ENCODE measurements at places on chromosomes 16 and 17. TPM values are rescaled to one million over a fixed set of nuclear protein-coding genes. Genes with fewer than 3 reads are reported as not detected.

DNA sequence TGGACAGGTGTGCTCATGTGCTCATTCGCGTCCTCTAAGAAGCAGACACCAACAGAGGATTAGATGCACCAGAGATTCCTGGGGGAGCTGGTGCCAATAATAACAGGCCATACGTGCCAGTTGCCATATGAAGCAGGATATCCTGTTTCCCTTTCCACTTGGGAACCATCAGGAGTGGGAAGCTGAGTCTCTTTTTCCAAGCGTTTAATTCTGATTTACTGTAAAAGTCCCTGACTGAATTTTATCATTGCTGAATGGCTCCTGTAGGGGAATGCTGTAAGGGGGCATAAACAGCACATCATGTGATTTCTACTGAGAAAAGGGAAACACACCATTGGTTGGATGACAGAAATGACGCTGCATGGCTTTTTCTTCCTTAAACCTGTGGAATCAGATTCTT is 113.3 kb downstream of the IRF8 start:
- DNase-seq, result no peak

GABARAP gene
- 570 TPM for total RNA-seq

- DNase-seq, result no peak
Observed at GRCh38 chr16:74465851-74466685, 44.8 kb upstream of the CLEC18B start.

DNA sequence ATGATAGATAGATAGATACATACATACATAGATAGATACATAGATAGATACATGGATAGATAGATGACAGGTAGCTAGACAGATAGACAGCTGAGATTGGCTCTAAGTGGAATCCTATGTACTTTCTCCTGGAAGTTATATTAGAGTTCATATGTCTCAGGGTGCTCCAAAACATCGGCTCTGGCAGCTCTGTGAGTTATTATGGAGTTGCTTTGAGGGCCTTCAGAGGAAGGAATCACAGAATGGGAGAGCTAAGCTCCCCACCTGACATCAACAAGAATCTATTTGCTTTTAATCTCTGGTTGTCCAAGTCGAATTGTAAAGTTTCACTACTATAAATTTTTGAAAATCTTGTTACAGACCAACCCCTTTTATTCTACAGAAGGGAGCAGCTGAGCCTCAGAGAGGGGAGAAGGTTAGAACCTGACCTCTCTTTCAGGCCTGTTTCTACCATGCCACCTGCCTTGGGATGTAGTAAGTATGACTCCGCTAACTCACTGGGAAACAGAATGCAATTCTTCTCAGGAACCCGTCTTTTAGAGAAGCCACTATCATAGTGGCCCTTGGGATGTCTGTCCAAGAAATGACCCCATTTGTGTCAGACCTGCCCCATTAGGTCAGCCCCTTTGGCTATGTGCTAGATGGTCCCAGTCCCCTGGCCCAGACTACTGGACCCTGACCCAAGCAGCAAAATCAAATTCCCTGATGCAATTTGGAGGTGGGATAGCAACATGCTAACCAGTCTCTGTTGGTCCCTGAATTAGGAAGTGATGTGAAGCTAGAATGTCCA is 18.3 kb downstream of the GP2 start:
- no peak for DNase-seq

- DNase-seq, result no peak
Observed at GRCh38 chr17:72525225-72526015, 404.6 kb downstream of the SOX9 start.

DNA sequence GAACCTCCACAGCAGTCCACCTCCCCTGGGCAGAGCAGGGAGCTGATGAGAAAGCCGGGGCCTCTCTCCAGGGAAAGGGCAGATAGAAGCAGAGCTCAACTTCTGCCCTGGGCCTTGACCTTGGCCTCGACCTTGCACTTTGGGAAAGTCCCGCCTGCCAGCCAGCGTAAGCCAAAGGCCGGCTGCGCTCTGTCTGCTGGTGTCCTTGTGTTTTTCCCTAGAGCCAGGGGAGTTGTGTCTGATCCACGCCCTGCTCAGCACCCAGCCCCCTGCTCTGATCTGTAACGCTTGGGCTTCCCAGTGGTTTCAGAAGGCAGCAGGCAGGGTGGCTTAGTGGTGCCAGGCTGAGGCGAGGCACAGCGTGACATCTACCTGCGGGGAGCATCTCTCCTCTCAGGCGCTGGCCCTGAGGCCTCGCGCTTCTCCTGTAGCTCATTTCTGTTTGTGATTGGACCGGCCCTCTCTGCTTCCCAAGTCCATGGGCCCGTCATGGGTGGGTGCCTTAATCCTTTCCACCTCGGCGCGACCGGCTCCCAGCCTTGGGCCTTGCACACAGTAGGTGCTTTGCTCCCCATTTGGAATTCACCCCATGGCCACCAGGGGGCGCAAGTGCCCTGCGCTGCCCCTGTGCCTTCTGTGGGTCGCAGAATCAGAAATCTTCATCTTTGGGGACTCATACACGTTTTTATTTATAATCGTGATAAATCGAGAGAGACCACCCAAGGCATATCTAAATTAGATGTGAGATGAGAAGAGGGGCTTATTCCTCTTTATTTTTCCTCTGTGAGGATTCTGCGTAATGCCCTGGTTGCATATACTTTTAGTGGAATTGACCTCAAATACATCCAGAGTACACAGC is 24.2 kb downstream of the SGSH start:
- no peak for DNase-seq

GRCh38 chr17:68288375-68288774 is 2.6 kb downstream of the SLC16A6 start:
- no peak for DNase-seq

VMO1 gene
- 1.2 TPM for total RNA-seq

MMP15 gene
- 33.2 TPM for total RNA-seq

DNA sequence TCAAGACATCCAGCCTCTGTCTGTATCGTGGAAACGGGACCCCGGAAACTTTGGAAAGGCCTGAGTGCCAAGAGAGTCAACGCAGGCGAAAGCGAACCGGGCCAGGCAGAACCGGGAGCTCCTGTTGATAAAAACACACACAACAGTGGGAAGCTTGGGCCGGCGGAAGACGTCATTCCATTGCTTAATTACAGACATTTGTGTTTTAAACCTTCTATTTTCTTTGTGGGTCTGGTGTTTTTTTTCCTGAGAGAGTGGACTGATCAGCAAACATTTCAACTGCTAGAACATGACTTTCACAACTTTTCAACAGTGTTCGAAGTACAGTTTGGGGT is 878 bp upstream of the RNF157 start:
- DNase-seq, result no peak

DNA sequence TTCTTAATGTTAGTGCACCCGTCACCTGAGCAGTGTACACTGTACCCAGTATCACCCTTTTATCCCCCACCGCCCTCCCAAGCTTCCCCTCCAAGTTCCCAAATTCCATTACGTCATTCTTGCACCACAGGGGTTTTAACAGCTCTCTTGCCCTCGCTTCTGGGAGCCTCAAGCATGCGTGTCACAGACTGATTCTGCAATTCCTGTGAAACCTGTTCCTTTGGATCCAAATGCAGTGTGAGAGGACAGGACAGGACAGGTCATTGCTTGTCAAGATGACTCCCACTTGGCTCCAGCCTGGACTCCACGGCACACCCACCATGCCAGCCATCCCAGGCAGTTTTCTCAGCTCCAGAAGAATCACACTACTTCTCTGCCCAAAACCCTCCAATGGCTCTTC is 44.1 kb downstream of the CYB5D2 start:
- DNase-seq, result no peak

- no peak for DNase-seq
Observed at GRCh38 chr16:381789-382717, at the start of gene PGAP6. PGAP6 (minus strand) TSS chr16:381978; CDS start chr16:381821, 157 bp downstream.

ZNF469 gene
- 0.43 TPM for total RNA-seq

DNA sequence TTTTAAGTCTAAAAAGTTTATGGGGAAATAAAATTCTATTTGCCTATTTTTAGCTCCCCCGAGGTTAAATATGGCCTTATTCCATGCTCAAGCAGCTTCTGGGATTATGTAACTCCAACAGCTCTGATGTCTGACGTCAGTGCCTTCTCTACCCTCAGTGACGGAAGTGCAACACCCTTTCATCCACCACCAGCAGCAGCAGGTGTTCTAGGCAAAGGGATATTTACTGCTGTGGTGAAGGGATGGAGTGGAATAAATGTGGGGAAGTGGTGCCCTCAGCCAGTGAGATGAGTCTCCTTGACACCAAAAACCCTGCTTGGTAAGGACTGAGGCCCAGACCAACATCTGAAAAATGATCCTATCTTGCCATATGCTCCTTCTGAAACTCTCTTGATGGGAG is 247.4 kb downstream of the SHISA9 start:
- no peak for DNase-seq

- DNase-seq, result no peak
Observed at GRCh38 chr16:28923652-28924398, 1.2 kb downstream of the RABEP2 start.

DNA sequence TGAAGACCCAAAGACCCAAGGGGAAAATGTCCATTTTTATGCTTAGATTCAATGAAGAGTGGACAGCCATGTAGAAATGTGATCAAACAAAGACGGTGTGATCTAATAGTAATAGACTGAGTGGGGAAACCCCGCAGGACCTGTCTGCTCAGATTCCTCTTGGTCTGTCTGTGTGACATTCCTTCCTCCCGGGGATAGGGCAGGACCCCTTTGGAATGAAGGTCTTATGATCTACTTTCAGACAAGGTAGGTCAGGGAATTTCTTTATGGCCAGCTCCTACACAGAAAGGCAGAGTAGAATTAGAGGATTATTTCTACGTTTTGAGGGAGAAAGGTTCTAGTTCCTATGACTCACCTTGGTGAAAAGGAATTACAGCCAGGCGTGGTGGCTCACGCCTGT is 267.6 kb downstream of the STX8 start:
- DNase-seq, result no peak

GRCh38 chr16:24686678-24687077 is 42.8 kb upstream of the TNRC6A start:
- no peak for DNase-seq

DNA sequence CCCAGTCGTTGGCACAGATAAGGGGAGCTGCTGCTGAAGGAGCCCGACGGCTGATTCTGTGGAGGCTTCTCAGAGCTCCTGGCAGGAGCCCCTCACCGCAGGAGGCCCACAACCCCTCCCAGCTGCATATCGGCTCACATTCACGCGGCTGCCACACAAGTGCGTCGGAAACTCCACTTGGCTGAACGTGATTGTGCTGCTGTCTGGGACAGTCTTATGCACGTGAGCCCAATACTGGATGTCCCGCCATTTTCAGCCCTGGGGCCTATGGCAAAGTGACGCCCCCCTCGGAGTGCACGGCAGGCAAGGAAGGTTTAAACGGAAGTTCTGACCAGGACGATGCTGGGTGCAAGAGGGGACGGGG is 8.7 kb upstream of the PITPNA start:
- no peak for DNase-seq

CAVIN1 gene
- total RNA-seq, result 49.0 TPM

DNA sequence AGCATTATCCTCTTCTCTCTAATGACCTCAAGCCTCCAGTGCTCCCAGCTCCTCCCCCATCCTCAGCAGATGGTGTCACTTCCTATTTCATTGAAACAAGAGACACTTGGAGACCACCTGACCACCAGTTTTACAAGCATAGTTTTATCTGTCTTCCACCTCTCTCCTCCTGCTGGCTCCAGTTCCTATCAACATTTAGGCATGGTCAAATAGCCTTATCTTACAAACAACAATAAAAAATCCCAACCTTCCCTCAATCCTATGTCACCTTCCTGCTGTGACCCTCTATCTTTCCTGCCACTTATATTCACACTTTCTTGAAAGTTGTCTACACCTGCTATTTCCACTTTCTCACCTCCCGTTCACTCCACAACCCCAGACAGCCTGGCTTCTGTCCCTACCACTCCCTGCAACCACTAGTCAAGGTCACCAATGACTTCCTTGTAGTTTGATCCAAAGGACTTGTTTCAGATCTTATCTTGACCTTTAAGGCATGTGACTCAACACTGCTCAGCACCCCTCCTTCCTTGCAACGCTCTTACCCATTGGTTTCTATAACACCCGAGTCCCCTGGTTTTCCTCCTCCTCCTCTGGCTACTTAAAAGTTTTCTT is 4.3 kb upstream of the NTN1 start:
- no peak for DNase-seq

TP53TG3 gene
- not detected for total RNA-seq

DNA sequence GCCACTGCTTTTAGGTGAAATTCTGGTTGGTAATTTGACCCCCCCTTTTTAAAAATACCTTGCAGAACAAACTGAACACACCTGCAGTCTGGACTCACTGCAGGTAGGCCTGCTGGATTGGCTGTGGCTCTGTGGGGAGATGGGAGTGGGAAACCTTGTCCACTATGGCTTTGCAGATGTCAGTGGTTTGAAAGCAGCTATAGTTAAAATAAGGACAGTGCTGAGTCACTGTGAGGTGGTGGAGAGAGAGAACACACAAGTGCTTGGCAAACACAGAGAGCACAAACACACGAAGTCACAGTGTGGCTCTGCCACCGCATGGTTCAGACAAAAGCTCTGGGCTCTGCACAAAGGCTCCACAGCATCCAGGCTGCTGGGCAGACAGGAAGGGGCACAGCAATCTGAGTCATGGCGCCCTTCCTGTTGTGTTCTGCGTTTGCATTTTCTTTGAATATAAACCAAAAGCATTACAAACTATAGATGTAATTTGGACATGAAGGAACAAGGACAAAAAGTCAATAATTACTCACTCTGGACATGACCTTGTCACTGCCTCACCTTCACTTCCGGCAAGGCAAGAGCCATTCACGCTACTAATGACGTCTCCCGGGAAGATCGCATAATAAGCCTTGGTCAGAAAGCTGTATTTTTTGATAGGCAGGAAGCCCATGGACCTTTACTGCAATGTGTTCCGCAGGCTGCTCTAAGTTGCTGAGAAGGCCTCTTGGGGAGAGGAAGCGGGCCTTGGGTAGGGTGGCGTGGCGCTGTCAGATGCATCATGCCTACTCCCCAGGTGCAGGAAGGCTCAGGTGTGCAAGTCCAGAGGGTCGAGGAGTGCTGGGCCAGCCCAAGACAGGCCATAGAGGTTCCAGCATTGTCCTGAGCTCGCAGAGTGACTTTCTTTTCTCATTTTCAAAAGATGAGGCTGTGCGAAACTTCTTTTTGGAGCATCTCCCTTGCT is 60.1 kb upstream of the MED9 start:
- DNase-seq, result no peak

DNA sequence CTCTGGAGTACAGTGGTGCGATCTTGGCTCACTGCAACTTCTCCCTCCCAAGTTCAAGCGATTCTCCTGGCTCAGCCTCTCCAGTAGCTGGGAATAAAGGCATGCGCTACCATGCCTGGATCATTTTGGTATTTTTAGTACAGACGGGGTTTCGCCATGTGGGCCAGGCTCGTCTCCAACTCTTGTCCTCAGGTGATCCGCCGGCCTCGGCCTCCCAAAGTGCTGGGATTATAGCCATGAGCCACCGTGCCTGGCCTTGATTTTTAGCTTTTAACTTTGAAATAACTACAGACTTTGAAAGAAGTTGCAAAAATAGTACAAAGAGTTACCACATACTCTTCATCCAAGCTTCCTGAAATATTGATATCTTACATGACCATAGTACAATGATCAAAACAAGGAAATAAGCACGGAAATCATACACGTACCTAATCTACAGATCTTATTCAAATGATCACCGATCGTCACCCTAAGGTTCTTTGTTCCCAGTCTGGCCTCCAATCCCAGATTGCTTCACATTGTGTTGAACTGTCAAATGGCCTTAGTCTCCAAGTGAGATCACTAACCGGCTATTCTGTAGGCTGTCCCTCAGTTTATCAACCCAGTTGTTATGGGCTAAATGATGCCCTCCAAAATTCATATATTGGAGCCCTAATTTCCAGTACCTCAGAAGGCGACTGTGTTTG is 18.4 kb downstream of the NPIPA1 start:
- peak; percentile 60 for DNase-seq

CTCF gene
- total RNA-seq, result 48.4 TPM
